CD4-positive, alpha-beta T cell (primary cell): ENCODE measurements at places on chromosomes 2 and 18.
A peak's percentile ranks its signal among the peaks of the same experiment; 100 is the strongest.

DNA sequence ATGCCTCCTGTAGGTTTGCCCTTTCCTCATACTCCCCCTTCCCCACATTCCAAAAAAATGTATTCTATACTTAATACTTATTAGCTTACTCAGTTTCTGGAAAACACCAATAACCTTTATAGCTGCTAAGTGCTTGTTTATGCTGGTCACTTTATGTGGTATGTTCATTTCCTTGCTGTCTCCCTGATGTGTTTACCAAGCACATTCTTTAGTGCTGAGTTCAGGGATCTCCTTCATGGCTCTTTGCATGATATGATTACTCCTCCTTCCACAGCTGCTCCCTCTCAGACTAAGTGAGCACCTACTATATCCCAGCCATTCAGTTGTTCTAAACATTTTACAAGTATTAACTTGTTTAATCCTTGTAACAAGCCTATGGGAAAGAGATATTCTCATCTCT is 698.3 kb upstream of the FANCL start:
- DNase-seq, result no peak

- no peak for DNase-seq
Observed at GRCh38 chr2:33062665-33063250, 116.0 kb downstream of the LTBP1 start.

GRCh38 chr2:70785137-70785911 is 5.1 kb downstream of the FIGLA start:
- DNase-seq, result peak; percentile 40

DNA sequence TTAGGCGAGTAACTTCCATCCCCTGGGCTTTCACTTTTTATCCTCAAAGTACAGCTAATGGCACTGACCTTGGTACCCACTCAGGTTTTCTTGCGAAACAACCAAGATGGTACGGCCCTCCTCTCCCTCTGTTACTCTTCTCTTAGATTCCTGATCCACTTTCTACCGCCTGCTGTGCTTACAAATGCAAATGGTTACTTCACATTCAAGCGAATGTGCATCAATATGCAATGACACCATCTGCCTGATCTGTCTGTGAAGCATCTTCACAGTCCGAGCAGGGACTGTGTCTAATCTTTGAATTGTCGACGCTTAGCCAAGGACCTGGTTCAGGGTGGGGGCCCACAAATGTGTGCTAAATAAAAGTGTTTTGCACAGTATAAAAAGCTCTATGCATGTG is 112.2 kb downstream of the TRIB2 start:
- no peak for DNase-seq
